ENCODE measurements at places on chromosomes 2 and 18.

DNA sequence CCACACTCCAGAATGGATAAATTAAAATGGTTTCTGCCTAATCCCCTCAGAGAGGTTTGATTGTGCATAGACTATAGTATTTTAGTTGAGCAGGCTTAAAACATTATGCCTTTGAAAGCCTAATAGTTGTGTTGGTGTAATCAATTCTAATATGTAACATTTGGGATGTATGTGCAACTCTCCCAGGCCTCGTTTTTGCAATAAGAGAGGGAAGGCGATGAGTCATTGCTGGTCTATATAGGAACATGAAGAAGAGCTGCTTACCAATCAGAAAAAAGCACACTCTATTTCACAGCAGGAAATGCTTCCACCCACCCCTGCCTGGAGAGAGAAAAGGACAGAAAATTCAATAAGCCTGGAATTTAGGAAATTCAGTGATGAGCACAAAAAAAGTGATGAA, 1424.0 kb upstream of the PIK3C3 start:
- no peak for DNase-seq

GRCh38 chr18:46728219-46728930, 28.5 kb downstream of the ST8SIA5 start:
- no peak for DNase-seq

- no peak for DNase-seq
Observed at GRCh38 chr2:227703280-227703732, 14.5 kb downstream of the SLC19A3 start.

GRCh38 chr2:132999421-132999820, 329.4 kb upstream of the LYPD1 start:
- no peak for DNase-seq

DNA sequence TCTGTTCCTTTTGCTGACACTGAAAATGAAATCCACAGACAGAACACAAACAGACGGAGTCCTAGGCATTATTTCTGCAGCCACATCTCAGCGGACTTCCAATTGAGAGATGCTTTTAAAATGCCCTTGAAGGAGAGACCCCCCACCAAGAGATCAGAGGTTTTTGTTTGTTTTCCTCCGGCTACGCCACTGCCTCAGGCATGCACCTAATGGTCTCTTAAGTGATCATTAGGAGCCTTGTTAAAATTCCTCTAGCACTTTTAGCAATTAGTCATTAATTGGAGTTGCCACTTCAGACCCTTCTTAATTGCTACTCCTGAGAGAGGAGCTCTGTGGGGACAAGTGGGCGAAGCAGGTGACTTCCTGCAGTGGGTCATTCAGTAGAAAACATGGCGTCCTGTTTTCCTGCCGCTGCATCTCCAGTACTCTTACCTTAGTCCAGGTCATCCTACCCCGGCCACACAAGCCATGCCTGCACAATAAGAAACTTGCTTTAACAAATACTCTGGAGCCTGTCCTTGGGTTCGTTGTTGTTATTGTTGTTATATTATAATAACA, 257.7 kb upstream of the CHAC2 start:
- peak; percentile 100 for DNase-seq

DNA sequence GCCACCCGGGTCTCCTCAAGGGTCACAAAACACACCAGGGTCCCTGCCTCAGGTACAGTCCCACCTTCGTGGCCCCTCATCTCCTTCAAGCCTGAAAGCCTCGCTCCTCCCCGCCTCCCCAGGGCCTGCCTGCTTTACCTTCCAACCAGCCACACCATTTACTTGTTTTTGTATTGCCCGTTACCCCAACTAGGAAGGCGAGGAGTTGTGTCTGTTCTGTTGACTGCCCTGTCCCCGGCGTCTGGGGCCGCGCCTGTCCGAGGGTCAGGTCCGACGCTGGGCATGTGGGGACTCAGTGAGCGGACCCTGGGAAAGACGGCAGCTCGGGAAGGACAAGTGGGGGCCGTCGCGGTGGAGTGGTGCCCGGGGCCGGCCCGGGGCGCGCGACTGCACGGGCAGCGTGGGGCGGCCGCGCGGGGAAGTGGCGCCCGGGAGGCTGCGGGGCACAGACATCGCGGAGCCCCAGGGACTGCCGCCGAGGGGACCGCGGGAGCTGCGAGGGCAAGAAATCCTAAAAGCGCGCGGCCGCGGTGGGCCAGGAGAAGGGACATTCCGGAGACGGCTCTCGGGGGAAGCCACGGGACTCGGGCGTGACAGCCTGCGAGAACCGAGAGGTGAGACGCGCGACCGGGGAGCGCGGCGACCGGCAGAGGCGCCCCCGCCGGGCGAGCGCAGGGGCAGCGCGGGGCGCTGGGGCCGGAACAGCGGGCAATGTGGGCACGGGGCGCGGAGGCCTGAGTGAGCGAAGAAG, 797 bp upstream of the GRHL1 start:
- peak; percentile 78 for DNase-seq

- no peak for DNase-seq
Observed at GRCh38 chr2:39468579-39469451, 31.7 kb upstream of the MAP4K3 start.

DNA sequence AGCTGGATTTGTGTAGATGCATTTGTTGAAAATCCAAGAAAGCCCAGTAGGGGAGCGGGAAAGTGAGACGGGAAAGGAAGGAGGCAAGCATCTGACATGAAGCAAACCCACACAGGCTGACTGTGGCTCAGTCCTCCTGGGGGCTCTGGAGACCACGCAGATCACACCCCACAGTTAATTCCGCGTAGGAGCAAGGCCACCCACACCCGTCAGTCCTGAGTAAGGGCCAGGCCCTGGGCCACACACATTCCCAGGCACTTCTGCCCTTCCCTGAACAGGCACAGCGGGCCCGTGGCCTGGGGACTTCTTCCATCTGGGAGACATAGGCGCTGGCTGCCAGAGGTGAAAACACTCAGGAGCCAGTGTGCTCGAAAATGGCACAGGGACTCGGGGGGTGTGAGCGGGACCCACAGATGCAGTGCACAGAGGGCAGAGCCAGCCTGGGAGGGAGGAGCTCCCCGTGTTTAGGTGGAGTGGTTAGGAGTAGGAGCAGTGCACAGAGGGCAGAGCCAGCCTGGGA, 19.4 kb upstream of the PRLH start:
- no peak for DNase-seq

DNA sequence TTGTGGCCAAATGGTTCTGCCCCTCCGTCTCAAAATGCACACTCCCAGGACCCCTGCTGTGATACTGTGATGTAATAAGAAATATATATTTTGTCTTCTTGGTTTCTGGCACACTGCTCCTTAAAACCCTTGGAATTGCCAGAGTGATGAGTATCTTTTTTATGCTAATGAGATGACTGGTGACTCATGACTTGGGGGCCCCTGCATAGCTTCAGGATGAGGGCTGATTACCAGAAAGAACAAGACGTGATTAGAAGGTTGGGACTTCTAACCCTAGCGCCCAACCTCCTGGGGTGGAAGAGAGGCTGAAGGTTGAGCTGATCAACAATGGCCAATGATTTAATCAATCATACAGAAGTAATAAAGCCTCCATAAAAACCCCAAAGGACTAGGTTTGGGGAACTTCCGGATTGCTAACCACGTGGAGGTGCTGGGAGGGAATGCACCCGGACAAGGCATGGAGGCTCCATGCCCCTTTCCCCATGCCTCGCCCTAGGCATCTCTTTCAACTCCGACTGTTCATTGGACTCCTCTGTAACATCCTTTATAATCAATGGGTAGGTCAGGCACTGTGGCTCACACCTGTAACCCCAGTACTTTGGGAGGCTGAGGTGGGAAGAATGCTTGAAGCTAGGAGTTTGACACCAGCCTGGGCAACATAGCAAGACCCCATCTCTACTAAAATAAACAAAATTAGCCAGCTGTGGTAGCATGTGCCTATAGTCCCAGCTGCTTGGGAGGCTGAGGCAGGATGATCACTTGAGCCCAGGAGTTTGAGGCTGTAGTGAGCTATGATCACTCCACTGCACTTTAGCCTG, 89.1 kb downstream of the HS1BP3 start:
- no peak for DNase-seq

- no peak for DNase-seq
Observed at GRCh38 chr2:149884871-149885270, 297.3 kb upstream of the MMADHC start.

GRCh38 chr2:129912066-129912820, 67.2 kb upstream of the RAB6C start:
- no peak for DNase-seq

DNA sequence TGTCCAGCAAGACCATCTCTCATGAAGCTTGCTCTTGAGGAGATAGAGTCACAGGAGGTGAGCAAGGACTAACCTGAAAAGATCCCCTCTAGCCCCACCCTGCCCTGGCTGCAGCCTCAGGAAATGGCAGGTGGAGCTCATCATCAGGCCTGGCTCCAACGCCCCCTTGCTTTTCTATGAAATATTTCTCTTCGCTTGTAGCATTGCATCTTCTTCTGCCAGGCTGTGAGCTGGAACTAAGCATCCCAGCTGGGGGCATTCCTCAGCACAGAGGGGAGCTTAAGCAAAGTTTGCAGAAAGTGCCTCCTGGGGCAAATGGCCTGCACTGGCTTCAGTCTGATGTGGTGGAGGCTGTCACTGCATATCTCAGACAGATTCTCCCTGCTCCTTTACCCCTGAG, 90.1 kb upstream of the LGALSL start:
- no peak for DNase-seq

DNA sequence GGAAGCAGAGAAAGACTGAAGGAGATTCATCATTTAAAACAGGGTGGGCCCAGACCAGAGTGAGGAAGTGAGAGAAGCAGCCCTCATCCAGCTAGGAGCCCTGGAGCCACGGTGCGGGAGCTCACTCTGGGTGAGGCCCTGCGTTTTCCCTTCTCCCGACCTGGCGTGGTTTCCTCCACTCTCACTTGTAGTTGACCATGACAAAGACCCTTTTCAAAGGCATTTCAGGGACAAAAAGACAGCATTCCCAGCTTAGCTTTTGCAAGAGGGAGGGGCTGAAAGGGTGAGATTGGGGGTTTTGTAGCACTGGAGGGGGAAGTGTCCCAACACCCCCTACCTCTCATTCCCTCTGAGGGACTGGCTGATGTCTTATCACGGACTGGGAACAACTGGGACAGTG, 56.6 kb downstream of the TRPM8 start:
- DNase-seq, result no peak

DNA sequence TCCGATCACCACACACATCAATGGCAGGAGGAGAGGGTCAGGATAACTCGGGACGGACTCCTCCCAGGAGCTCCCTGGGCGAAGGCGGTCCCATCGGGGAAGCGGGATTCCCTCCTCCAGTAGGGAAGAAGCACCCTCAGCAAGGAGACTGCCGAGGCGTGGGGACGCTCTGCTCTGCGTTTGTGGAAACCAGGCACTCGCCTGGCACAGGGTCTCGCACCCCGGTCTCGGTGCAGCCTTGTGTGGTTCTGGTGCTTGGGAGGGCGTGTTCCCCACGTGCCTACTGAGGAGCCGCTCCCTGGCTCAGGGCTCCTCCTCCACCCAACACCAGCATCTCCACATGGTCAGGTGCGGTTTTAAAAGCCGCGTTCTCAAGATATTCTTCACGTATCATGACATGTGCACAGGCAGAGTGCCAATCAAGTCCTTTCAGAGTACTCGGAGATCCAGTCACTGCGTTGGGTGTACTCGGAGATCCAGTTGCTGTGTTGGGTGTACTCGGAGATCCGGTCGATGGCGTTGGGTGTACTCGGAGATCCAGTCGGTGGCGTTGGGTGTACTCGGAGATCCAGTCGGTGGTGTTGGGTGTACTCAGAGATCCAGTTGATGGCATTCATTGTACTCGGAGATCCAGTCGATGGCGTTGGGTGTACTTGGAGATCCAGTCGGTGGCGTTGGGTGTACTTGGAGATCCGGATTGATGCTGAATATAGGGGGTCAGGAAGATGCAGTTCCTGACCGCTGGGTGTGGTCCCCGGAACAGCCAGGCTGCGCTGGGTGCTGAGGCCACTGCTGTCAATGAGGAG, 117.5 kb downstream of the RTP5 start:
- no peak for DNase-seq

GRCh38 chr2:168622559-168622958, 166.5 kb downstream of the CERS6 start:
- DNase-seq, result no peak
